Smooth muscle cell of the umbilical artery (primary cell): ENCODE measurements at places on chromosomes 16 and 17. TPM values are rescaled to one million over a fixed set of nuclear protein-coding genes. Genes with fewer than 3 reads are reported as not detected.

The BBS2 gene
- total RNA-seq, result 51.5 and 63.5 TPM in 2 replicates

The CCL7 gene
- 2.5 and 4.8 TPM in 2 replicates for total RNA-seq

The NLRC3 gene
- under 0.01 TPM in 2 replicates for total RNA-seq

The CLEC19A gene
- total RNA-seq, result not detected in 2 replicates

The PTX4 gene
- total RNA-seq, result not detected in 2 replicates

The CIBAR2 gene
- not detected in 2 replicates for total RNA-seq

The PLEKHH3 gene
- total RNA-seq, result 8.9 and 11.6 TPM in 2 replicates

The WSCD1 gene
- 0.05 and 0.30 TPM in 2 replicates for total RNA-seq

The SRRM2 gene
- total RNA-seq, result 48.4 and 103 TPM in 2 replicates

The DHRS7C gene
- not detected in 2 replicates for total RNA-seq

The DOC2B gene
- total RNA-seq, result not detected in 2 replicates

The KRTAP9-4 gene
- not detected in 2 replicates for total RNA-seq
